Type B pancreatic cell (in vitro differentiated cells): ENCODE measurements at places on chromosomes 6 and 20.

GRCh38 chr6:39520411-39520810 lies 197.9 kb upstream of the KCNK16 start:
- no peak for DNase-seq

DNA sequence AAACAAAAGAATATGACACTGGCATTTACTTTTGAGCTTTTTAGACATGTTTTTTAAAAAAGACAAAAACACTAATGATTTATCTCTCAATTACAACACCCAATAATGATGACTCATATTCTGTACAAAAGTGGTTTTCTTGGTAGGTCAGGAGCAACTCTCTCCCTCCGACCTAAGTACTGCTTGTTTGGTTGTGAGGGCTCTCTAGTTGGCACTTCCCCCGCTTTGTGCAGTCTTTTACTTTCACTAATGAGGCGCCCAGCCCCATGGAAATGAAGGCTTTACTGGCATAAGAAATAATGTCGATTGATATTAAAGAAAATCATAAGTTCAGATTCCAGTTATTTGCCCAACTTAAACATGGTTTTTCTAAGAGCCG lies 1.3 kb downstream of the KPNA5 start:
- DNase-seq, result no peak

DNA sequence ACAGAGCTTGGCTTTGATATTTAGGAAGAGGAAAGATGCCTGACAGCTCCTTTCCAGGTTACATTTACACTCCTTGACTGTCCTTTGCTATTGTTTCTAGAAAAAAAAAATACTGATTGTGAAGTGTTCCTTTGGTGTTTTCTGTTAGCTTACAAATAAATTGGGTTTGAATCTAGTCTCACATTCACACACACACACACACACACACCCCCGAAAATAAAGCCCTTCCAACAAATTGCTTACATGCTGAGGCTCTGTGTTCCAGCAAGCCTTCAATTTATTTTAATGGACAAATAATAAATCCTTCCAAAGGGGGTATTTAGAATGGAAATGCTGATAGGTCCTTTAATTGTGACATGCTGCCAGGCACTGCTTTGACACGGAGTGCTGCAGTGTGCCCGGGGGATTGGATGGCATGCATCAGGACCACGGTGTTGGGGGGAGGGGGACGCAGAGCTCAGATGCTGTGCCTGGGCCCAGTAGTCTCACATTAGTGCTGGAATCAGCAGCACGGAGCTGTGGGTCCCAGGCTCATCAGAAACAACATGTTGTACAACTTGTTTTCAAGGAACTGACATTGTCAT lies 199.9 kb downstream of the CD83 start:
- DNase-seq, result no peak

GRCh38 chr6:108254433-108255410 lies 6.1 kb downstream of the SNX3 start:
- no peak for DNase-seq

DNA sequence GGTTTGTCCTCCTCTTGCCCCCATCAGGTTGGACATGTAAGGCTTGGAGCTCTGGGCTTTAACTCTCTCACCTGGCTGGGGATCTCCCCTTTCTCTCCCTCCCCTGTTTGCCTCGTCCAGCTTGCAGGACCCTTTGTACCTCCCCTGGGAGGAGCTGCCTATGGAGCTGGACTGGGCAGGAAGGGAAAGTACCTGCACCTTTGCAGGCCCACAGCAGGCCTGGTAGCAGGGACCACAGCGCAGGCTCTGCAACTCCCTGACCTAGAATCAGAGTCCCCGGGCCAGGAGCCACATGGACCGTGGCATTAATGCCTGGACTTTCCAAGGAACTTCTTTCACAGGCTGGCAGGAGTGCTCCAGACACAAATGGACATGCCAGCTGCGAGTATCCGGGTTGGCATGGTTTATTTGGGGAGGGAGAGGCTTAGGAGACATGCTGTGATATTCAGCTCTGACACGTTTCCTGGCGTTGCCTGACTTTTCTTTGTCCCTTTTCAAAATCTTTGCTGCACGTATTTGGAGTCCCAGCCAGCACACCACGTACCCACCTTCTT lies 268.5 kb upstream of the EXOC2 start:
- DNase-seq, result no peak

- DNase-seq, result peak; percentile 75
Observed at GRCh38 chr6:17392978-17393891, at the start of gene CAP2. TSS of gene CAP2 (plus strand) at chr6:17393595. CDS start at chr6:17421556, 27,961 bp downstream.

DNA sequence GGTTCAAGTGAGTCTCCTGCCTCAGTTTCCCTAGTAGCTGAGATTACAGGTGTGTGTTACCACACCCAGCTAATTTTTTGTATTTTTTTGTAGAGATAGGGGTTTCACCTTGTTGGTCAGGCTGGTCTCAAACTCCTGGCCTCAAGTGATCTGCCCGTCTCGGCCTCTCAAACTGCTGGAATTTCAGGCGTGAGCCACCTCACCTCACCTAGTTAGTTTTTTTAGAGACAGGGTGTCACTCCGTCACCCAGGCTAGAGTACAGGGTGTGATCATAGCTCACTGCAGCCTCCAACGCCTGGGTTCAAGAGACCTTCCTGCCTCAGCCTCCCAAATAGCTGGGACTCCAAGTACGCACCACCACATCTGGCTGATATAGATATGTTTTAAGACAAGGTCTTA lies 22.9 kb downstream of the SYTL3 start:
- DNase-seq, result no peak

- no peak for DNase-seq
Observed at GRCh38 chr6:22636452-22636851, 67.1 kb downstream of the HDGFL1 start.
